ENCODE measurements at places on chromosomes 4 and X.

DNA sequence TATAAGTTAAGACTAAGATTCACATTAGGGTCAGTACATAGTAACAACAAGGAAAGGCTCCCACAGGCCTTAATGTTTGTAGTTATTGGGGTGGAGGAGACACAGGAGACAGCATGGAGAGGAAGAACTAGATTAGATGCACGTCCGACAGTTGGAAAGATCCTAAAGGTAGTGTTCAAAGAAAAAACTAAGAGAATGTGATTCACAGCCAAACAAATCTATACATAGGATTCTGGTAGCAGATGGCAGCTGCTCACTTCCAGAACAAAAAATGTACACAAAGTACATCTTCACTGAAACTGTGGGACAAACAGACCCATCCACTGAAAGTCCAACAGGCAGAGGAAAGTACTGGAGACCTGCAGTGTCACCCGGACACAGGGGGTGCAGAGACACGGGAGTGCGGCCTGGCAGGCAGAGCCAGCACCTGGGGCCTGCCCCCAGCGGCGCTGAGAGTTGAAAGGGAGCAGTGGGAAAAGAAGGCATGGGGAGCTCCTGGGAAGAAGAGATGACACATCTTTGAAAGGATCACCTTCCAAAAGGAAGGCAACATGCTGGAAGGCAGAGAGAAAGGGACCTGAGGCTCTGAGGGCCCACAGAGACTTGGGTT, 40.0 kb downstream of the NELFA start:
- no peak for DNase-seq

- no peak for DNase-seq
Measured at GRCh38 chr4:87934973-87935372, 40.5 kb upstream of the SPP1 start.

- DNase-seq, result no peak
Measured at GRCh38 chr4:187000281-187000680, 276.6 kb upstream of the FAT1 start.

DNA sequence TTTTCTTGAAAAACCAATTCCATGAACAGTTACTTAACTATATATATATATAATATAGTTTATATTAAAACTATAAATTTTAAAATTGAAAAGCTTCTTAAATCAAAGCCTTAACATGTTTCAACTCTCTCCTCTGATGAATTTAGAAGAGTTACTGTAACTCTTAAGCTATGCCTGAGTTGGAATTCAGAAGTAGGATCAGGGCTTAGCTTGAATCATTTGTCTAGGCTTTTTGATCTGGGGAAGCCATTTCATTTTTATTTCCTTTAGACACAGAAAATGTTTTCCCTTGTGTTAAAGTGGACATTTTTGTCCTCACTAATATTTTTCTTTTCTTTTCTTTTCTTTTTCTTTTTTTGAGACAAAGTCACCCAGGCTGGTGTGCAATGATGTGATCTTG, 40.4 kb upstream of the PDLIM5 start:
- DNase-seq, result no peak

DNA sequence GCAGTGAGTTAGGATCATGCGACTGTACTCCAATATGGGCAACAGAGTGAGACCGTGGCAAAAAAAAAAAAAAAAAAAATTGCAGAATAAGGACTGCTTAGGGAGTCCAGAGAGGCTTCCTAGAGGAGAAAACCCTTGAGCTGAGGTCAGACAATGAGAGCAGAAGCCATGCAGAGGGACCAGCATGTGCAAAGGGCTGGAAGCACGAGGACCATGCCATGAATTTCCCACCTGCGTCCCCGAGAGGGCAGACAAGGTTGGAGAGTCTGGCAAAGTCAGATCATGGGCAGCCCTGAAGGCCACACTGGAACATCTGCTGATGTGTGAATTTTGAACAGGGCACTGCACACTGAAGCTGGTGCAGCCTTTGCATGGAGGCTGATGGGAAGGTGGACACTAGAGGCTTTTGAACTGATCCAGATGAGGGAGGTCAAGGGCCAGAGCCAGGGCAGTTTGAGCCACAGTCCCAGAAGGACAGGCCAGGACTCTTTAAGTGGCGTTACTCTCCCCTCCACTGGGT, 6.5 kb upstream of the JAKMIP1 start:
- no peak for DNase-seq

DNA sequence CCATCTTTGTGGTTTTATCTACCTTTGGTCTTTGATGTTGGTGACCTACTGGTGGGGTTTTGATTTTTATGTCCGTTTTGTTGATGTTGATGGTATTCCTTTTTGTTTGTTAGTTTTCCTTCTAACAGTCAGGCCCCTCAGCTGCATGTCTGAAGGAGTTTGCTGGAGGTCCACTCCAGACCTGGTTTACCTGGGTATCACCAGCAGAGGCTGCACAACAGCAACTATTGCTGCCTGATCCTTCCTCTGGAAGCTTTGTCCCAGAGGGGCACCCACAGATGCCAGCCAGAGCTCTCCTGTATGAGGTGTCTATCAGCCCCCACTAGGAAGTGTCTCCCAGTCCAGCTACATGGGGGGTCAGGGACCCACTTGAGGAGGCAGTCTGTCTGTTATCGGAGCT, 199.3 kb upstream of the WDFY3 start:
- DNase-seq, result no peak

DNA sequence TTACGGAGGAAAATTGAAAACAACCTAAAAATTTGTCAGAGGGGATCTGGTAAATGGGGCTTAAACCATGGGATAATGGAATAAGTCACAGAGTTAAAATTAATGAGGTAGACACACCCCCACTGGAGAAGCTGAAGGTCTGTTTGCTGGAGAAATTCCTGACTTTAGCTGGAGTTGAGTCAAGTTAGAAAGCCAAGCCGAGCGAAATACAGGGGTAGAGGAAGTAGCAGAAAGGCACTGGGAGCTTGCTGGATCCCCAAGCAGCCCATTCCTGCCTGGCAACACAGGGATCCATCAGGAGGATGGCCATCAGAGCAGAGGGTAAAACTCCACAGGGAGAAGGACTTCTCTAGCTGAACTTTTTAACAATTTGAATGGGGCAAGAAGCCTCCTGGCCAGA, 163.8 kb downstream of the ATRX start:
- DNase-seq, result no peak

DNA sequence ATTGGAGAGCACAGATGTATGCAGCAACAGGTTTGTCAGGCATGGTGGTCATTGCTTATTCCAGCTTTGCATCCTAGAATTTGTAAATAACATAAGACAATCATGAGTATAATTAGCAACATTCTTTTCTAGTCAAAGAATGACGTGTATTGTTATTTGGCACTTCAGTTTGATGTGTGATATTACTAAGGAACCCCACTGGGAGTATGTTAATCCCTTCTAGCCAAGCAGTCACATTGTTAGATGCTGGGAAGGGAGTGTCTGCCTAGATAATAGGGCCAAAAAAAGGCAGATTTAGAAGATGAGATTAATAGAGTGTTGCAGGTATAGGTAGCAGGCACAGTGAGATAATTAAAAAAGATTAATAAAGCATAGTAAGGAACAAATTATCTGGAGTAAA, 159.2 kb upstream of the WDFY3 start:
- no peak for DNase-seq

DNA sequence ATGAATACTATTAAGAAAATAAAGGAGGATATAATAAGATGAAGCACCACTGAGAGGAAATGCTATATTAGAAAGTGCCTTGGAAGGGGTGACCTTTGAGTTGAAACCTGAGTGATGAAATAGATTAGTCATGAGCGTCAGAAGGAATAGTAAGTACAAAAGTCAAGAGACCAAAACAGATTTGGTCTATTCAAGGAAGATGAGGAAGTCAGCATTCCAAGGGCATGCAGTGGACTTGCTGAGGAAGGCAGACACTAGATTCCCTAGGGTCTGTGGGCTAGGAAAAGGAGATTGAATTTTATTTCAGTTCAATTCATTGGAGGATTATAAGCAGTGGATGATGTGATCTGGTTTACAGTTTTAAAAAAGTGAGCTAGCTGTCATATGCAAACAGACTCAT, 73.0 kb upstream of the WDFY3 start:
- DNase-seq, result no peak

DNA sequence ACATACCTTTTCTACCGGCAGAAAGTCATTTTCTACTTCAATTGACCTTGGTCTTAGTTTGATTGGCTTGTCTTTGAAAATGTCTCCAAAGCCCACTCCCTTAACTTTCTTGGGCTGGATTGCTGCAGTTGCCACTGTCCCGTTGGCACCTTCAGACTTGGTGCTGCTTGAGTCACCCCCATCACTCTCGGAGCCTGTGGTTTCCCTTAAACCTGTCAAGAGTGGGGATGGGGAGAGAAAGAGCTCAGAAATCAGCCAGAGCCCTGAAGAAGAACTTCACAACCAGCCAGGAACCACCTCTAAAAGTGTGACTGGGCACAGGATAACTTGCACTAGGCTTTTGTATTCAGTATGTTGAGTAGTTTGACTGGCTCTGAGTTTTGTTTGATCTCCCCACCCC, 168.5 kb upstream of the MAP3K15 start:
- no peak for DNase-seq

DNA sequence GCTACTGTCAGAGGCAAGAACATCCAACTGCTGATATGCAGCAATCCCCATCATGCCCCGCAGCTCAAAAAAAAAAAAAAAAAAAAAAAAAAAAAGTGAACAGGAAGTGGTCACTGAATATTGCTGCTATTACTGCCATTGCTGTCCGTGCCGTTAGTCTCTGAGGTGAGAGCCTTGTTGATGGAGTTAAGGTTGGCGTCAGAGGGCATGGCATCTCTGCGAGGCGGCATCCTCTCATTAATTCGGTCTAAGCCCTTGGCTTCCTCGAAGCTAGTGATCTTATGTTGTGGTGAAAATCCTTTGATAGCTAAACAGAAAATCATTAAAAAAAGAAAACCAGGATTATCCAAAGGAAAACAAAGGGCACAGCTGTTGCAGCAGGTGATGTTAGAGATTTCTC, 321.6 kb downstream of the PPP3CA start:
- no peak for DNase-seq

GRCh38 chr4:92235731-92236130, 68.0 kb upstream of the GRID2 start:
- DNase-seq, result peak; percentile 30

- no peak for DNase-seq
Measured at GRCh38 chr4:15953625-15954024, 9.3 kb downstream of the FGFBP2 start.

DNA sequence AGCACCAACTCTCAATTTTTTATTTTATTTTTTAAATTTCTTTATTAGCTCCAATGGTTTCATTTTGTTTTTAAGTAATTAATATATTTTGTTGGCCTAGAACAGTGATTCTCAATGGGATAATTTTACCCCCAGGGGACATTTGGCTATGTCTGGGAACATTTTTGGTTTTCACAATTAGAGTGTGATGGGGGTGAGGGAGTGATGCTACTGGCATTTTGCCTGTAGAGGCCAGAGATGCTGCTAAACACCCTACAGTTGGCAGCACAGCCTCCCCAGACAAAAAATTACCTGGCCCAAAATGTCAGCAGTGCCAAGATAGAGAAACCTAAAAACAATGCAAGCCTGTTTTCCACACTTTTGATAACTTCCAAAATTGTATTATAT, 64.6 kb downstream of the HHIP start:
- no peak for DNase-seq

DNA sequence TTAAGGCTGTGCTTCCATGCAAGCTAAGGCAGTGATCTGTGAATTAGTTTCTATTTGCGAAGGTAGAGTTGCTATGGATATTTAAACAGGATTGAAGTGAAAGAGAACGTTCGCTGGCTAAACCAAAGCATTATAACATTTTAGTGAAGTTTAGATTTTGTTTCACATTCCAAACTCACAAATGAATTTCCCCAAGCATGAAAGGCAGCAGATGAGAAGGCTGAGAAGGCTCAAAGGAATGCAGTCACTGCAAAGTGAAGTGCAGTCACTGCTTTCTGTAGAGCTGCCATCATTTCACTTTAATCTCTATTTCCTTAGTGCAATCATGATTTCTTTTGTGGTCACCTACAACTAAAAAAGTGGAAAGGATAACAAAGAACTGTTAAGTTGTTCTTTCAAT, 334.7 kb upstream of the NR3C2 start:
- peak; percentile 88 for DNase-seq

DNA sequence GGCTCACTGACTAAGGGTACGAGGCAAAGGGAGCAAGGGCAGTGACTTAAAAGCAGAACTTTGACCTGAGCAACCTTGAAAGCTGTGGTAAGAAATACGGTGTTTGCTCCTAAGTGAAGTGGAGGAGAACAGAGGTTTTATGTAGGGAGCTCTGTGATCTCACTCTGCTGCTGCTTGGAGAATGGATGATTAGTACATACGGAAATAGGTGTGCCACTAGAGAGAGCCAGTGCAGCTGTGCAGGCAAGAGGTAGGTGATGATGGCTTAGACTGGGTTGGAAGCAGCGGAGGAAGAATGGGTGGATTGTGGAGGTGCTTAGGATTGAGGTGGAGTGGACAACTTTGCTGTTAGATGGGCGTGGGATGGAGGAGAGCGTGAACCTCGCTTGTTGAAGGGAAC, 85.0 kb downstream of the FAM193A start:
- no peak for DNase-seq

GRCh38 chr4:79852305-79852730, 220.7 kb downstream of the ANTXR2 start:
- DNase-seq, result no peak

GRCh38 chr4:86036736-86037135, 323.1 kb downstream of the MAPK10 start:
- DNase-seq, result no peak

- no peak for DNase-seq
Measured at GRCh38 chrX:79117078-79117477, 27.4 kb upstream of the GPR174 start.

DNA sequence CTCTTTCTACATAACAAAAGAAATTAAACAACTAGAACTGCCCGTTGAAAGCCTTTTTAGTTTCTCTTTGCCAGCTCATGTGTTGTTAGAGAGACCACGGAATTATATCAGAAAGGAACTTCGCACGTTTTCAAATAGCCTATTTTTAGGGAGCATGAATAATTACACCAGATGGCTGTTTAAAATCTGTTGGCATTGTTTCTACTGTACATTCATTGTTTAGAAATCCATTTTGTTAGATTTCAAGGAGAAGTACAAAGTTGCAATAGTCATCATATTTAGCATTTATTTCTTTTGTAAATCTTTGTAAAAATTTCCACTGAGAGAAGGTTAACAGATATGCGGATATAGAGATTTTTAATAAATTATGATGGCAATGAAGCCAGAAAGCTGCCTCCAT, 403.0 kb upstream of the HS3ST1 start:
- DNase-seq, result no peak

DNA sequence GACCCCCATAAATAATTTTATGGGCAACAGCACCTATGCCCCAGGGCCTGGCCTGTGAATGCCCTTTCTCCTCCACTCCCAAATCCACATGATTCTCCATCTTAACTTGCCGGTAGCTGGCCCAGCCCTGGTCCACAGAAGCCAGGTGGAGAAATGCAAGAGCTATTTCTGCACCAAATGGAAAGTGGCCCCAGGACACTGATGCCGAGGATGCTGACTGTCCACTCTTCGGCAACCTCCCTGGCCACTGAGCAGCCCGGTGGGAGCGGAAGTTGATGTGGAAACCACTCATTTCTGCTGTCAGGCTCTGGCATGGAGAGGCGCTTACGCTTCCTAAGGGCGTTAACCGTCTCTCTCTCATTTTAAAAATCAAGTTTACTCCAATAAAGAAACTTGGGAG, 58.8 kb downstream of the JAKMIP1 start:
- DNase-seq, result no peak

- DNase-seq, result no peak
Measured at GRCh38 chr4:104901438-104901837, 245.2 kb upstream of the TET2 start.
